Ovary (tissue), 10 donors: ENCODE measurements at places on chromosomes 2 and 18.

- DNase-seq, result no peak
These were observed 334.2 kb upstream of the NETO1 start for GRCh38 chr18:73201940-73202339.

DNA sequence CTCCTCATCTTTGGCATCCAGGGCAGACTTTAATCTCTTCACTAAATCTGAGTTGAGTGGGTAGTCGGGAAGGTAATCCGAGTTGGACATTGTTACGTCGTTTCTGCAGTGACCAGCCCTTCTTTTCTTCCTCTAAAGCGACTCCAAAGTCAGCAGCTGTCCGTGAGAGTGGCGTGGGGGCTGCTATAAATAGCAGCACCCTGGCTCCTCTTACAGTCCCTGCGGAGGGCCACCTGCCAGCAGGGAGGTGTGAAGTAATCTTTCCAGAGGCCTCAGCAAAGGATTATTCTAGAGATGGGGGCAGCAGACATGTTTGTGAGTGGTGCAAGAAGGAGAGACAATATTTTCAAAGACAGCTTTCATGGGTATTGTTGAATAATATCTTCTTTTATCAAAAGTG, at the start of gene ASB18:
Gene ASB18, minus strand, starts transcription at position 151 of the 400 bp plus-strand sequence. Its CDS starts 61 bp downstream, at position 90.
- no peak for DNase-seq

GRCh38 chr2:144834998-144835633, 315.2 kb upstream of the ZEB2 start:
- DNase-seq, result peak; percentile 56

DNA sequence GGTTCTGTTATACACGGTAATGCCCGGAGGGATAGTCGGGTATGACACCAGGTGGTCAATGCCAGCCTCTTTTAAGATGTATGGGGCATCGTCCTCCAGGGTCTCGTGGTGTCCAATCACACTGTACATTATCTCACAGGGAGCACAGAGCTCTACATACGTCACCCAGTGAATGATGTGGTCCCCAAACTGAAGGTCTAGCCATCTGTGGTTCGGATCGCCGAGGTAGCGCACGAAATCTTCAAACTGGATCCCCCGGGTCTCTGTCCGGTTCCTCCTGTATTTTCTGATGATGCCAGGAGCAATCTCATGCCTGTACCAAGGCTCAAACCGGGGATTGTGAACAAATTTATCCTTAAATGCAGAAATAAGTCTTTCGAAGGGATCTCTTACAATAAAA, 24.1 kb downstream of the CHST10 start:
- no peak for DNase-seq

DNA sequence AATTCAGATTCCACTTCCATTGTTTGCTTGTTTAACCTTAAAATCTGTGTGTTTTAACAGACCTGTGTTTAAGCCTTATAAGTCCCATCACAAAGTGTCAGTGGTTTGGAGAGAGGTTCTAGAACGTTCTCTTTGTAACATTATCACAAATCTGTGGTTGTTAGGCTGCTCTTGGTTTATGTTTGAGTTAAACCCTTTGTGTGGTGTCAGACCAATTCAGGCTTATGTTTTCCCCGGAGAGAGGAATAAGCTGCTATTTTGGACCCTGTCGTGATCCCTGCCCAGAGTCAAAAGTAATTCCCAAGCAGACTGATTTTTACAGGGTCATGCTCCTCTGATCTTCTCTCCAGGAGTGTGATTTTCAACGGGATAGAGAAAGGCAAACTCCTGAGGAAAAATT, 43.8 kb upstream of the LTBP1 start:
- no peak for DNase-seq

DNA sequence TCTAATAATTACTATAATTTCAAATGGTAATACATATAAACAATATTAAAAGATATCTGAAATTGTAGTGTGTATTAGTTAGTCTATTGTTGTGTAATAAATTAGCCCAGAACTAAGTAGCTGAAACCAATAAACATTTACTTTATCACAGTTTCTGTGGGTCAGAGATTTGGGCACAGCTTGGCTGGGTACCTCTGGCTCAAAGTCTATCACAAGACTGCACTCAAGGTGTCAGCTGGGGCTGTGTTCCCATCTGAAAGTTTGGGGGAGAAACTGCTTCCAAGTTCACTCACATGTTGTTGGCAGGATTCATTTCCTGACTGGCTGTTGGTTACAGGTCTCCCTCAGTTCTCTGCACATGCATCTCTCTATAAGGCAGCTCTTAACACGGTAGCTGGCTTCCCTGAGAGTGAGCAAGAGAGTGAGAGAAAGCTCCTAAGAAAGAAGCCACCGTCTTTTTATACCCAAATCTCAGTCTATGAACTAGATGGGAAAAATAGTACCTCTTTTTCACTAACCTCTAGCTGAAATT, 25.6 kb upstream of the WIPF1 start:
- DNase-seq, result no peak
